OCI-M1 (cell line): ENCODE measurements at places on chromosomes 11 and 22.

GRCh38 chr22:30556388-30556787 is 9.8 kb upstream of the SEC14L6 start:
- DNase-seq = no peak

GRCh38 chr11:71310184-71310583 is 57.8 kb upstream of the SHANK2 start:
- no peak for DNase-seq

GRCh38 chr11:75400146-75400865 is 988 bp downstream of the RPS3 start:
- peak; percentile 85 for DNase-seq

DNA sequence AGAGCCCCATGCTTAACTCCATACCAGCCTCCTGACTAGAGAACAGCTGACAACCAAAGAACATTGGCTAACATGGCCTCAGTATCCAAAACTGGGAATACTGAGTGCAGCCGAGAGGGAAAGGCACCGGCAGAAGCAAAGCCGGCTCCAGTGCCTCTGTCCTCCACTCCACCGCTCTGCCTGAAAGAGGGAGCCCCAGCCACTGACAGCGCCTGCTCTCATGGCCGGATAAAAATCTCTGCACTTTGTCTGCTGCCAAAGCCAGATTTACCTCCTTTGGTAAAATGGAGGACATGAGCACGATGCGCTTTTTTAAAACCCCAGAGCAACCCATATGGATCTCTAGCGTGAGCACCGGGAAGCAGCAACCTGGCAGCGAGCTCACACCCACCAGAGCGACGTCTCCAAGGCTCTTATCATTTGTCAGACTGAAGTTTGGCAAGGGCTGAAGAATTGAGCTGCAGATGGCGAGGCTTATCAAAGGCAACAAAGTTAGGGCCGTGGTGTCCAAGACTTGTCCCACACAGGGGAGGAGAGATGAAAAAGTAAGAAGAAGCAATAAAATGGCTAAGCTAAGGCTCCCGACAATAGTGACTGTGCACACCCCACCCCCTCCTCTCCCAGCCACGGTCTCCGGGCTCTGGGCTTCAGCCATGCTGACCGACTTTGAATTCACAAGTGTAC is 71.4 kb downstream of the EFCAB6 start:
- DNase-seq = no peak

- no peak for DNase-seq
Measured at GRCh38 chr11:71535825-71536224, 2.0 kb upstream of the KRTAP5-8 start.

DNA sequence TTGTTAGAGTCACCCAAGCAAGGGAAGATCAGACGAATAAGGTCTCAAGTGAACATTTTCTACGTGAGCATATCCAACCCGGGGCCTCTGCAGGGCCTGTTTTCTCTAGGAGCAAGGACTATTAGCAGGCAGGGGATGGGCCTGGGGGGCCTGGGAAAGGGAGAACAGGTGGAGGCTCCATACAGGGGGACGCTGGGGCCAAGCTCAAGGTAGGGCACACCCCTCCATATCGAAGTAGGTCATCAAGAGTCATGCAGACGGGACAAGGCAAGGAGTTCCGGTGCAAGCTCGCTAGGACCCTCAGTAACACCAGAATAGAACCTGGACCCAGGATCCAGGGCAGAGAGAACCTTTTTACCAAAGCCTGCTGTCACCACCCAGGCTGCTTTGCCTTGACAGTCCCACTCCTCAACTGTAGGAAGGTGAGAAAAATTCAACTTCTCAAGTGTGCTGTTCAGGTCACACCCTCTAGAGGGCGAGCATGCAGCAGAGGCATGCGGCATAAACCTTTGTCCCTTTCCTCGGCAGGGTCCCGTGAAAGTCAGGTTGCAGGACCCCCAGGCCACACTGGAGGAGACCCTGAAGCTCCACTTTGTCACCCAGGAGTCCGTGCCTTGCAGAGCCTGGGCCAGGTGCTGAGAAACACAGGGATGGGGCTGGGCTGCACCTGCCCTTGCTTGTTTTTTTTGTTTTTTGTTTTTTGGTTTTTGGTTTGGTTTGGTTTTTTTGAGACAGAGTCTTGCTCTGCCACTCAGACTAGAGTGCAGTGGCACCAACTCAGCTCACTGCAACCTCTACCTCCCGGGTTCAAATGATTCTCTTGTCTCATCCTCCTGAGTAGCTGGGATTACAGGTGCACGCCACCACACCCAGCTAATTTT is 8.6 kb upstream of the APOBEC3B start:
- peak; percentile 75 for DNase-seq

- DNase-seq = no peak
Measured at GRCh38 chr22:19848298-19849224, 6.1 kb downstream of the GNB1L start.

DNA sequence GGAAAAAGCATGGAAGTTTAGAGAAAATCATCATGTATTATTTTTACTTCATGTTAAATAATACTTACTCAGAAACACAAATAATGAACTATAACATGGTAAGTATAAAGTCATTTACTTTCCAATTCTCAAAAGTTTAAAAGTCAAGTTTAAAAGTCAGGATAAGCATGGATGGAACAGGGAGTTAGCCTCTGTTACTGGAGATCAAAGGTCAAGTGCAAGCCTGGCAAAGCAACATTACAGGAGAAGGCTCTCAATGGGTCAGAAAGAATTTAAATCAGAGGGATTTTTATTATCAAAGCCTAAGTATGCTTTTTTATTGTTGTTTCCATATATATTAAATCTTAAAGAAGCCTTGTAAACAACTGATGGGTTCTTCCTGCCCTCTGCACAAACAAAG is 505.4 kb downstream of the KCNA4 start:
- DNase-seq = no peak

DNA sequence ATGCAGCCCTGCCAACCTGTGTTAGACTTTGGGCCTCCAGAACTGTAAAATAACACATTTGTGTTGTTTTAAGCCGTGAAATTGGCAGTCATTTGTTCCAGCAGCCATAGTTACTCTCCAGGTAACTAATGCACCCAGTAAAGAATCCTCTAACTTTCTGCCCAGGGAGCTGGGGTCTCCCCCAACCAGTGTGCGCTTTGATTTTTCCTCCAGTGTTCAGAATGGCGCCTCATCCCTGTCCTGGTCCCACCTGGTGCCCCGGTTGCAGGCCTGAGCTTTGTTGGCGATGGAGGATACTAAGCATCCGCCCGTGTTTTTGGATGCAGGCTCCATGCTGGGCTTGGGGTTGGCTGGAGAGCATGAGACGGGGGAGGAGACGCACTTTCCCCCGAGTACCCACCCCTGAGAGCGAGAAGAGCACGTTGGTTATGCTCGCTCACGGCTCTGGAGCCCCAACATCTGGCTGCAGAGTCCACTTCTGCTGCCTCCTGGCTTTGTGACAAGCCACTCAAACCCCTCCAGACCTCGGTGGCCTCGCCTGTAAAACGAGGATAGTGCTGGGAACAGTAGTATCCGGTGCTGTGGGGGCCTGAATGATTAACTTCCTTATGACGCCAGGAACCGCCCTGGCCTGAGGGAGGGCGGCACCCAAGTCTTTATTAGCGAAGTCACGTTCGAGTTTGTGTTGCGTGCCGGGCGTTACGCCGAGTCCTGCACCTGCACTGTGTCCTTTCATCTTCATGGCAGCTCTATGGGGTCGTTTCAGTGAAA is 25.8 kb downstream of the MRGPRD start:
- DNase-seq = peak; percentile 93

GRCh38 chr11:104106136-104106754 is 57.7 kb downstream of the PDGFD start:
- no peak for DNase-seq

GRCh38 chr11:18723991-18724390 is 2.0 kb downstream of the IGSF22 start:
- no peak for DNase-seq

- peak; percentile 83 for DNase-seq
Measured at GRCh38 chr22:22877523-22878210, 9.9 kb upstream of the IGLL5 start.

- peak; percentile 59 for DNase-seq
Measured at GRCh38 chr11:34236572-34236971, 121.2 kb downstream of the ABTB2 start.

- DNase-seq = no peak
Measured at GRCh38 chr11:22869325-22869724, 9.1 kb upstream of the CCDC179 start.

DNA sequence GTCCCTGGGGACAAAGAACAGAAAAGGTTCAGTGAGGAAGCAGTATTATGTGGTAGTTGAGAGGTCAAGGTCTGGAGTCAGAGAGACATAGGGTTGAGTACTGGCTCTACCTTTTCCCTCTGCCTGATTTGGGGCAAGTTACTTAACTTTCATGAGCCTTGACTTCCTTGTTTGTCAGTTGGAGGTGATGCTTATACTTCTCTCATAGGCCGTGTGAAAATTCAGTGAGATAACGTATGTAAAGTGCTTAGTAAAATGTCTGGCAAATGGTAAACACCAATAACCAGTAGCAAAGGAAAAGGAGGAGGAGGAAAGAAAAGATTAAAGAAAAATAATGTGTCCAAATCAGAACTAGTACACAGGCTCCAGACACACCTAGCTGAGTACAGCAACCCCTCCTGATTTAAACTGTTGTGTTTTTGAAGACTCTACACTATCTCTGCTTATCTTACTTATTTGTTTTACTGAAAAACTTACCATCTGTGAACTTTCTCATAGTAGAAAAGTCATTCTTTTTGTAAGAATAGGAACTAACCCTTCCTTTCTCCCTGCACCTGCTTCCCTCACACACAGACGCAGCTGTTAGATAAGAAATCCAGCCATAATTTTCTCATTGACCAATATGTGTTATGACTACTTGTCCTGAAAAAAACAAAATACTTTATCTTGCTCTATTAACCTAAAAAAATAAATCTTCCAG is 126.9 kb downstream of the CD44 start:
- DNase-seq = no peak

- no peak for DNase-seq
Measured at GRCh38 chr11:119586181-119586580, 142.8 kb downstream of the NECTIN1 start.

DNA sequence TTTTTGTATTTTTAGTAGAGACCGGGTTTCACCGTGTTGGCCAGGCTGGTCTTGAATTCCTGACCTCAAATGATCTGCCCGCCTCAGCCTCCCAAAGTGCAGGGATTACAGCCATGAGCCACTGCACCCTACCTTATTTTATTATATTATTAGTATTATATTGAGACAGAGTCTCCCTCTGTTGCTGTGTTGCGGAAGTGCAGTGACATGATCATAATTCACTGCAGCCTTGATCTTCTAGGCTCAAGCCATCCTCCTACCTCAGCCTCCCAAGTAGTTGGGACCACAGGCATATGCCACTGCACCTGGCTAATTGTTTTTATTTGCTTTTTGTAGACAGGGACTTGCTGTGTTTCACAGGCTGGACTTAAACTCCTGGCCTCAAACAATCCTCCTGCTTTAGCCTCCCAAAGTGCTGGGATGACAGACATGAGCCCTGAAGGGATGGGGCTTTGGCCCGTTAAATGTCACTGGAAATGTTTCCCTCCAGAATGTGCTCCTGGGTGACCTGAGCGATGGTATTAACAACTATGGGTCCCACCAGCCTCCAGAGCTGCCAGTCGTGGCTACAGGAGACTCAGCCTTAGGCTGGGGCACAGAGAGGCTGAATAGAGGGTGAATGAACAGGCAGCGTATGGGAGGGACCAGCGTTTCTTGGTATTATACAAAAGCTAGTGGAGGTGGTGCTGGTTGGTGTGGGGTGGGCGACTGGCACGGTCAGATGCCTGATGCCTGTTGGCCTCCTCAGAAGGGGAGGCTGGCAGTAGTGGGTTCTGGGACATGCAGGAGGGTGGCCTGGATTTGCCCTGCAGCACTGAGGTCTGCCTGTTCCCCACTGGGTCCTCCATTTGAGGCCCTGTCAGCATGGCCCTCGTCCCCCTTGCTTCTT is 7.3 kb downstream of the TANGO2 start:
- DNase-seq = peak; percentile 72

DNA sequence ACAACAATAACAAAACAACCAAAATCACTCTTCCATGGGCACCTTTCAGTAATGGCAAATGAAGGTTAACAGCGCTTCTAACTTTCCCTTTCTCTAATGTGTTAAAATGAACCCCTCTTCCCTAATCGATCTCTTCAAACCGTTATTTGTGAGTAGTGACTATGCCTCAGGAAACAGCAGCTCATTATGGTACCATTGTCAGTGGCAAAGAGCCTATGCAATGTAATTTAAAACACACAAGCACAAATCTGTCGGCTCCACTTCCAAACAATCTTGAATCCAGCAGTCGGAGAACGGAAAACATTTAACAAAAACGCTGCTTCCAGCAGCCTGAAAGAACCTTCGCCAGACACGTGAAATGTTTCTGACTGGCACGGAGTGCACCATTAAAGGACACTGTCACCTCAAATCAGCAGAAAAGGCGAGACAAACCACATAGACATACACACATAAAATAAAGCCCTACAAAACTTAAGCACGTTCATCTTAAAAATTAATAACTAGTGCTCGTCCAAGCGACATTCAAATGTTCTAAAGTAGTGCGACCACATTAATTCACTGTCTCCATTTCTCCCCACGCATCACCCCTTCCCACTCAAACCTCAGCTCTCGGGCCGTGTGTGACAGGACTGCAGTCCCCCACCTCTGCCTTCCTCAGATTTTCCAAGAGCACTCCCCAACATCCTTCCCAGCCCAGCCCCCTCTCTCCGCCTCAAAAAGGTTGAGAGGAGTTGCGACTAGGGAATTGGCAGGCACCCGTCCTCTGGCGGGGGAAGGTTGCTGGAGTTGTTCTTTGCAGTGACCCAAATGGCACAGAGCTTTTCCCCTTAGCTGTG is 748 bp downstream of the RAB30 start:
- DNase-seq = peak; percentile 77

DNA sequence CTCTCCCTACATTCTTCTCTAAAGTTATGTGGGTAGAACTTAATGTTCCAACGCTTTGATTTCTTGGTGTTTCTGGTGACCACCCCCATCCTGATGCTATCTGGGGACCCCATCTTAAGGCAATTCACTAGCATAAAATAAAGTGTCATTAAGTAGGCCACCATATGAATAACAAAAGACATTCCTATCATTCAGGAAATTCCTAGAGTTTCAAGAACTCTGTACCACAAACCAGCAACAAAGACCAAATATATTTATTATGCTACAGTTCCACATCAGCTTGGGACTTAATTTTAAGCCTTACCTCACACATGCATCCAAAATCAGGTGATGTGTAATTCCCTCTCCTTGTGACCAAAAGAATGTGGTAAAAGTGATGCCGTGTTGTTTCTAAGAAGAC is 254.6 kb upstream of the LRRC4C start:
- DNase-seq = no peak
